Motor neuron (in vitro differentiated cells): ENCODE measurements at places on chromosomes 3 and 15.

DNA sequence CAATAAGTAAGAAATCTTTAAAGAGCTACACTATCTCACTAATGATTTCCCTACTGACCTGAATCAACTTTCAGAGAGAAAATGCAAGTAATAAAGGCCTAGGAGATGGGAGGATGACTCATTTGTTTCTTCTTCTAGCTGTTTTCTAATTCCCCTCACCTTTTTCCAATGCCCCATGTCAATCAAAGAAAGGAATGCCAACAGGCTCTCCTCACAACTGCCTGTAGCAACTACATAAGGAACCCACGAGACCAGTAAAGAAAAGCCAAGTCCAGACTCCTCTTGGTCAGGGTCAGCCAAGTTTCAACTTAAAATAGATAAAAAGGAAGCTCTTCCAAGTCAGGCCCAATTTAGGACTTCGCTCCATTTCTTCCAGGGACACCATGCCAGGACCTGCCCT is 201.9 kb downstream of the TNIK start:
- ATAC-seq: no peak

DNA sequence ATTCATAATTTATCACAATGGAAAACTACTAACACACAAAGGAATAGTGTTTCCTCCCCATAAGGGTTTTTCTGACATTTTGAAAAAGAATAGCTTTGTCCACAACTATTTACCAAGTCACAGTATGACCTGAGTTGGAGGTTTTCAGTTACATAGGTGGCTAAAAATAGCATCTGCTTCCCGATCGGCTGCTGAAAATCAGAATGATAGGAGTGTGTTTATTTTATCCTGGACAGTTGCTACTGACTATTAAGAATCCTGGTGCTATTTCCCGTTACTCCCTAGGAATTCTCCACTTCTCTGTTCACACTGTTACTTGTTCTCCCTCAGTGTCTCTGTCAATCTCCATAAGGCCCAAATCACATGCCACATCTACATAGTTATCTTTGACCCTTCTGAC is 353.9 kb upstream of the RARB start:
- no peak for ATAC-seq

DNA sequence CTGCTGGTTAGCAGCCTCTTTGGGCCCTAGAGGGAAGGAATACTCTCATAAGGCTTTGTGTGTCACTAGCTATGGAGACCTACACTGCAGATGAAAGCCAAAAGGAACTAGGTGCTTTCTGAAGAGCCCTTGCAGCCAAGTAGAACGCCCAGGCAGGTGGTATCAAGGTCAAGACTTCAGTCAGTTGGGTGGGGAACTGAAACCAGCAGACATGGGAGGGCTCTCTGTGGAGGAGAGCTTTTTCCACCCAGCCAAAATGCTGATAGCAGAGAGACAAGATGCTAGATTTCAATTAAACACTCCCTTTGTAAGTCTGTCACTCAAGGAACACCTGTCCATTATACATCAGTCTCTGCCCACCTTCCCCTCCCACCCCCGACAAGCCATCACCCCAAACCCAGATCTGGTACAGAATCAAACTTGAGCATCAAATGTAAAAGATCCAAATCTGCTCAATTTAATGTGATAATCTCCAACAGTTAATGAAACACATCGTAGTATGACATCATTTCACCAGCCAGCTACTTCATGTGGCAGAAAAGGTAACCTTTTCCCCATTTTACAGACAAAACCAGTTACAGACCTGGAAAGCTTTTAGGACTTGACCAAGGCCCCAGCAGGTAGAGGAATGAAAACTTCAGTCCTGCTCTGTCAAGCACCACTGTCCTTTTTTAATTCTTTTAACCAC is 14.6 kb downstream of the MRPS25 start:
- no peak for ATAC-seq

- ATAC-seq: no peak
These were observed 410.8 kb downstream of the GAP43 start for GRCh38 chr3:116034086-116034485.

GRCh38 chr3:8627201-8627940 is 17.2 kb downstream of the SSUH2 start:
- no peak for ATAC-seq
